ENCODE measurements at places on chromosomes 5 and 9.

- DNase-seq: no peak
Measured at GRCh38 chr5:157049605-157050004, 9.3 kb downstream of the HAVCR1 start.

- DNase-seq: no peak
Measured at GRCh38 chr5:13585324-13585723, 359.2 kb downstream of the DNAH5 start.

DNA sequence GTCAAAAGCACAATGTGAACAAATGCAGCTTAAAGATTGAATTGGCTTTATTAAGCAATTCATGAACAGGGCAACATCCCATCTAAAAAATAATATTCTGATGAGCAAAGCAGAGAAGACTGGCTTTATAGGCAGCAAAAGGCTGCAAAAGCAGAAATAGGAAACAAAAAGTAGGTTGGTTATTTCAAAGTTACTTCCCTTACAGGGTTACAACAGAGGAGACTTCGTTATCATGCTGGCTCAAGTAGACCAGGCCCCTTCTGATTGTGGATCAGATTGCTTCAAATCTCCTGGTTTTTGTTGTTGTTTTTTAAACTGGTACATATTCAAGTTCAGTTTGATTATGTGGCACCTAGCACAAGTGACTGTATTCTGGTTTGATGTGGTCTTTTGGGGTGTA, 73.1 kb downstream of the MAN2A1 start:
- DNase-seq: no peak

GRCh38 chr5:1443991-1444360, 1.3 kb downstream of the SLC6A3 start:
- no peak for DNase-seq

DNA sequence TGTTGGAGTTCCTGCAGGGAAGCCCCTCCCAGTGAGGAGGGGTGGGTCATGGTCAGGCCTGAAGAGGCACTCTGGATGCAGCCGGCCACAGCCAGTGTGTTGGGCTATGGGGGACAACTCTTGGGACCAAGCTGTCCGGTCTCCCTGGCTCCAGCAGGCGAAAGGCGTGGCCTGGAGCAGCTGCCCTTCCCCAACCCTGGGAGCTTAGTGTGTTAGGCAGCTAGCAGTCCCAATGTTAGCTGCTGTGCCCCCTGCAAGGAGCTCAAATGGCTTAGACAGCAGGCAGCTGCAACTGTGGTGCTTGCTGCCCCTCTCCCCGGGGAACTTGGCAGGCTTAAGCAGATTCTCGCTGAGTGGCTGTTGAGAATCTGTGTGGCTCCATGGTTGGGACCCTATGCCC, 67.5 kb upstream of the ACTBL2 start:
- DNase-seq: no peak

- no peak for DNase-seq
Measured at GRCh38 chr5:134949316-134949715, 18.4 kb upstream of the CATSPER3 start.

DNA sequence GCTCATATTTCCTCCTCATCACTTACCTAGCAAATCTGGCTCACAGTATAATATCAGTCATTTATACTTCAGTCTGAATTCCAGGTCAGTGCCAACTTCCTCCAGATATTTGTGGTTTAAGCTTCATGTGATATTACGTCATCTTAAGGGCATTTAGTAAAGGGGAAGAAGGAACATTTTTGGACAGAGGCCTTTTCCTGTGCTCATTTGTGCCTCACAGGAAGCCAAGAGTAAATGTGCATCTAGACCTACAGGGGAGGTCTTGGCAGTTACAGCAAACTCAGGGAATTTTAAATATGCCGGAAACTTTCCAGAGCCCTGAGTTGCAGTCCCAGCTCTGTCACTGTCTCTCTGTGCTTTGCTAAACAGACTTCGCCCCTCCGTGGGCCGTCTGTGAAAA, 12.3 kb upstream of the KCNIP1 start:
- DNase-seq: no peak

- DNase-seq: no peak
Measured at GRCh38 chr9:2602704-2603116, 18.9 kb upstream of the VLDLR start.

- DNase-seq: no peak
Measured at GRCh38 chr5:160287378-160288051, 24.8 kb downstream of the CCNJL start.

- DNase-seq: peak; percentile 91
Measured at GRCh38 chr5:26700759-26701384, 337.5 kb downstream of the CDH9 start.

GRCh38 chr9:75636427-75637045, 253.9 kb upstream of the PCSK5 start:
- DNase-seq: no peak

DNA sequence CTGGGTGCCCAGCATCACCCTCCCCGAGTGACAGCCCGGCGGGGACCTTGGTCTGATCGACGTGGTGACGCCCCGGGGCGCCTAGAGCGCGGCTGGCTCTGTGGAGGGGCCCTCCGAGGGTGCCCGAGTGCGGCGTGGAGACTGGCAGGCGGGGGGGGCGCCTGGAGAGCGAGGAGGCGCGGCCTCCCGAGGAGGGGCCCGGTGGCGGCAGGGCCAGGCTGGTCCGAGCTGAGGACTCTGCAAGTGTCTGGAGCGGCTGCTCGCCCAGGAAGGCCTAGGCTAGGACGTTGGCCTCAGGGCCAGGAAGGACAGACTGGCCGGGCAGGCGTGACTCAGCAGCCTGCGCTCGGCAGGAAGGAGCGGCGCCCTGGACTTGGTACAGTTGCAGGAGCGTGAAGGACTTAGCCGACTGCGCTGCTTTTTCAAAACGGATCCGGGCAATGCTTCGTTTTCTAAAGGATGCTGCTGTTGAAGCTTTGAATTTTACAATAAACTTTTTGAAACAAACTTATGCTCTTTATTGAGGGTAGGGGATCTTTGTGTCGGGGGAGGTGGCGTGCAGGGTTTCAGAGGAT, 1.3 kb downstream of the GADD45G start:
- DNase-seq: peak; percentile 35

- DNase-seq: no peak
Measured at GRCh38 chr9:131727795-131728545, 11.9 kb downstream of the RAPGEF1 start.

- DNase-seq: no peak
Measured at GRCh38 chr5:94621763-94622162, 3.3 kb downstream of the SLF1 start.

DNA sequence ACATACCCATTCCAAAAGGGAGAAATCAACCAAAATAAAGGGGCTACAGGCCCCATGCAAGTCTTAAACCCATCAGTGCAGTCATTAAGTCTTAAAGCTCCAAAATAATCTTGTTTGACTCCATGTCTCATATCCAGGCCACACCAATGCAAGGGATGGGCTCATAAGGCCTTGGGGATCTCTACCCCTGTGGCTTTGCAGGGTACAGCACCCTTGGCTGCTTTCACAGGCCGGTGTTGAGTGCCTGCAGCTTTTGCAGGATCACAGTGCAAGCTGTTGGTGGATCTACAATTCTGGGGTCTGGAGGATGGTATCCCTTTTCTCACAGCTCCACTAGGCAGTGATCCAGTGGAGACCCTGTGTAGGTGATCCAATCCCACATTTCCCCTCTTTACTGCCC, 5.0 kb upstream of the SPINK14 start:
- no peak for DNase-seq

DNA sequence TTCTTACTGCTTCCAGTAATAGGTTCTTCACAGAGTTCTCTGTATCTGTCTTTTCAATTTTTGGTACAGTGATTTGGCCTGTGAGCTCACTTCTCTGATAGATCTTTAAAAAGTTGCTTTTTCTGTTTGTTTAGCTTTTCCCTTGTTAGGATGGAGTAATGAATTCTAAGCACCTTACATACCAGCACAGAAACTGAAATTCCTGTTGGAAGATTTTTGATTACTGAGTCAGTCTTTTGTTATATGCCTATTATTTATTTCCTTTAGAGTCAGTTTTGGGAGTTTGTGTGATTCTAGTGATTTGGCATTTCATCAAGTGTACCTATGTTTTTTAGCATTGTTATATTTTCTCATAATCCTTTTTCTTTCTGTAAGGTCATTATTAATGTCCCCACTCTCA, 37.6 kb upstream of the IPPK start:
- DNase-seq: no peak

DNA sequence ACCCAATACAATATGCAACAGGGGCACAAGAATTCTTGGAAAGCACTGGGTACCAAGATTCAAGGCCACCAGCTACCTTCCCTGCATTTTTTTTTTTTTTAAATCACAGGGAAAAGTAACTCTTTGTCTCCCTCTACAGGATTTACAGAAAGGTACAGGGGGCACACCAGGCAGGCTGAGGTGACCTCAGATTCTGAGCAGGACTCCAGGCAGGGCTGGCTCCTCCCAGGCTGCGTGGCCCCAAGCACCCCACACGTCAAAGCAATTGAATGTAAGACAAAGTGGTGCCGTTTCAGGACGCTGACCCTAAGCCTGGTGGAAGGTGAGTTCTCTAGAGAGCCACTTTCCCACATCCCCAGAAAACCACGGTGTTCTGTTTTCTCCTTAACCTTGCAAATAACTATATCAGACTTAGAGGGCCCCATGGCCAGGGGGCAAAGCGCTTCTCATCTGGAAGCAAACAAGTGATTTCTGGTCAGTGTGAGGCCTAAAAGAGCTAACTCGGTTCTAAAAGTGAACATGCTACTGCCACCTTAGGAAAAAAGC, 222.6 kb downstream of the ROR2 start:
- peak; percentile 33 for DNase-seq
